ENCODE measurements at places on chromosomes 7 and 10.

- DNase-seq, result no peak
Observed at GRCh38 chr7:158997471-158997870, 141.1 kb downstream of the DYNC2I1 start.

DNA sequence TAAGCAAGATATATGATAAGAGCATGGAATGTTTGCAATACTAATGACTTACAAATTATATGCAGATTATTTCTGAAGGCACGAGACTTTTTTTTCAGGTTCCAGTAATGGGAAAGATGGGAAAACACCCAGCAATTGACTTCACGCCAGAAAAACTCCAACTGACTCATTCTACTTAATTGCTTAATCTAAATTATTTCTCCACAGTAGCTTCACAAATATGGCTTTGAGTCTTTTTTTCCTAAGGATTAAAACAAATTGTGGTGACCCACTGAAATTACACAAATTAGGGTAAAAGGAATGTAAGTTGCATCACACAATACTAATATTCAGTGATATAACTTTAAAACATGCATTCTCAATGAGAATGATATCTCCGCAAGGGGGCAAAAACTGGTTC is 138.7 kb downstream of the GNAI1 start:
- DNase-seq, result no peak

GRCh38 chr10:62057359-62057758 is 155.9 kb downstream of the ARID5B start:
- no peak for DNase-seq

GRCh38 chr10:86085136-86085535 is 281.5 kb downstream of the GRID1 start:
- no peak for DNase-seq

DNA sequence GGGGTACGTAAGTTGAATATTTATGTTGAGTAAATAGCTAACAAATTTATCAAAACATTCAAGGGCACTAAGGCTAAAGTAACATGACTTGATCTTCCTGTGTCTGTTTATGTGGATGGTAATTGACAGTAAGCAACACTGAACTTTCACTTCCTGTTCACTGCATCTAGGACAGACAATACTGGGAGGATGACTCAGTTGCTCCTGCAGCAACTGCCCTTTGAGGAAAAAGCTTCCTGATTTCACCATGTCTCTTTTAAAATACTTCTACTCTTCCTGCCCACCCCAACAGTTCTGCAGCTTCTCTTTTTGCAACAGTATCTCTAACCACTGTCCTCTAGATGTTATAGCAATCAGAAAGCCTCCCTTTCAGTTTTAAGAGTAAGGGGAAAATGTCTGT is 76.6 kb upstream of the HGF start:
- no peak for DNase-seq

- DNase-seq, result no peak
Observed at GRCh38 chr10:71038921-71039320, 150.6 kb upstream of the PCBD1 start.

DNA sequence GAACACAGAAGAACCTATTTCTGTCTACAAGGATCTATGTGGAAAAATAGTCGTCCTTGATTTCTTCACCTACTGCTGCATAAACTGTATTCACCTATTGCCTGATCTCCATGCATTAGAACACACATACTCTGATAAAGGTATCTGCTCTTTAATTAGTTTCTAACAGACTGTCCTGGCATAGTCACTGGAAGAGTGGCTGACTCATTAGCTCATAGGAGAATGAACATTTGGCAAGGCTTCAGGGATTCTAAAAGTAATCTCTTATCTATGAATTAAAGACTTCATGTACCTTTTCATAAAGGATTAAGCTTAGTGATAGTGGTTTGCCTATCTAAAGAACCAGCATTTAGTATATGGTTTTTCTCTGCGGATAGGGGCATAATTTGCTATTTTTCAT is 4.1 kb downstream of the NHLRC2 start:
- DNase-seq, result no peak

- no peak for DNase-seq
Observed at GRCh38 chr7:74149603-74150002, 24.6 kb upstream of the EIF4H start.

- no peak for DNase-seq
Observed at GRCh38 chr7:29196191-29196590, 1.6 kb downstream of the CHN2 start.

GRCh38 chr7:148402159-148402558 is 188.4 kb upstream of the C7orf33 start:
- no peak for DNase-seq

DNA sequence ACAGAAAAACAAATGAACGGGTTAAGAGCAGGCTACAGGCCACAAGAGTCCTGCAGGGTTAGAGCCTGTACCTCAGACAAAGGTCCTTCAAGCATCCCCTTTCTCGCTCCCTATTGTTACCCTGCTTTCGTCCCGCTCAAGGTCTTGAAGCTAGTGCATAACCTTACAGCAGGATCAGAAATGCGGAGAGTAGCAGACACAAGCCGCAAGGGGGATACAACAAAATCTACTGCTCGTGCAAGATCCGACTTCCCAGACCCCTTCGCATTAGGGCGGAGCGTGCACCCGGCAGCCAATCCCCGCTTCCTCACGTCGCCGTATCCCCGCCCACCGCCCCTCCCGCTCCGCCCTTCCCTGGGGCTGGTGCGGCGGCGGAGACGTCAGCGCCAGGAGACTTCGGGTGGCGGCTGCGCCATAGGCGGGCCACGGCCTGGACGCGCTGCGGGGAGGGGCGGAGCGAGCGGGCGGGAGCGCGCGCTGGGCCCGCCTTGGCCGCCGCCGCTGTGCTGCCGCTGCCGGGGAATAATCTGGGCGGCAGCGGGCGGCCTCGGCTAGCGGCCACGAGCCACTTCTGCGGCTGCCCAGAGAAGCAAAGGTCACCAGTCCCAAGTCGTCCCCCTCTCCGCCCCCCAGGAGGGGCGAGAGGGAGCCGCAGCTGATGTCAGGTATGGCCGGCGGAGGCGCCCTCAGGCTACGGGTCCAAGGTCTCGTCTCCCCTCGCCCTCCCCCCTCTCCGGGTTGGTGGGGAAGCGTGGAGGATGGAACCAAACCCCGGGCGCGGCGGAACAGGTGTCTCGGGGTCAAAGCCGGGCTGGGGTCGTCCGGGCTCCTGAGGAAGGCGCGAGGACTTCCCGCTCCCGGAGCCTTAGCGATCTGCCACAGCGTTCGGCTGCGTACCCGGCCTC is at the start of gene C1GALT1:
C1GALT1 (plus strand) TSS at position 389 of the 905 bp plus-strand sequence. CDS start 51,776 bp downstream, outside the sequence.
- DNase-seq, result peak; percentile 95

- DNase-seq, result no peak
Observed at GRCh38 chr7:121555558-121555957, 159.4 kb upstream of the FAM3C start.

DNA sequence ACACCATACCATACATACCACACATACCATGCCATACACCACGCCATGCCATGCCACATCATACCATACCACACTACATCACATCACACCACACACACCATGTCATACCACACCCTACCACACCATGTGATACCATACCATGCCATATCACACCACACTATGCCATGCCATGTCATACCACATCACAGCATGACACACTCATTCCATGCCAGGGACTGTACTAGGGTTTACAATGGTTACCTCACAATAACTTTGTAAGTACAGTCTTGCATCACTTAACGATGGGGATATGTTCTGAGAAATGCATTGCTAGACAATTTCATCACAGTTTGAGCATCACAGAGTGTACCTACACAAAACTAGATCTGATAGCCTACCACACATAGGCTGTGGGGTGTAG is 14.5 kb downstream of the PYROXD2 start:
- DNase-seq, result no peak

DNA sequence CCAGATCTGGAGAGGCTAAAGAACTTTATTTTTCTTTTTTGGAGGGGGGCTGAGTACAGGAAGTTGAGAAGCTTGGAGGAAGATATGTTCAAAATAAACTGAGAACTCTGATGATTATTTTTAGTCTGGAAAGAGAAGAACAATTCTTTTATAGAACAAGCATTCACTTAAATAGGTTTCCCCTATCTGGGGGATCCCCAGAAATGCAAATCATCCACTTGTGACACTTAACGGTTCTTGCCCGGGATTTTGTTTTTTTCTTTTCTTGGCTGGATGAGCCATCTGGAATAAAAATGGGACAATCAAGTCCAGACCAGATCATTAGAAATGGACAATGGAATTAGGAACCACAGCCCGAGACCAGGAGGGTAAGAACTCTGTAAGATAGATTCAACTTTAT is 95.9 kb upstream of the EGR2 start:
- DNase-seq, result no peak

GRCh38 chr10:70675496-70676161 is 3.3 kb downstream of the ADAMTS14 start:
- no peak for DNase-seq

- no peak for DNase-seq
Observed at GRCh38 chr7:143259765-143260164, 3.5 kb upstream of the GSTK1 start.

- DNase-seq, result no peak
Observed at GRCh38 chr7:103605640-103606039, 159.6 kb upstream of the SLC26A5 start.

GRCh38 chr10:63166742-63167258 is 33.7 kb downstream of the NRBF2 start:
- DNase-seq, result no peak

DNA sequence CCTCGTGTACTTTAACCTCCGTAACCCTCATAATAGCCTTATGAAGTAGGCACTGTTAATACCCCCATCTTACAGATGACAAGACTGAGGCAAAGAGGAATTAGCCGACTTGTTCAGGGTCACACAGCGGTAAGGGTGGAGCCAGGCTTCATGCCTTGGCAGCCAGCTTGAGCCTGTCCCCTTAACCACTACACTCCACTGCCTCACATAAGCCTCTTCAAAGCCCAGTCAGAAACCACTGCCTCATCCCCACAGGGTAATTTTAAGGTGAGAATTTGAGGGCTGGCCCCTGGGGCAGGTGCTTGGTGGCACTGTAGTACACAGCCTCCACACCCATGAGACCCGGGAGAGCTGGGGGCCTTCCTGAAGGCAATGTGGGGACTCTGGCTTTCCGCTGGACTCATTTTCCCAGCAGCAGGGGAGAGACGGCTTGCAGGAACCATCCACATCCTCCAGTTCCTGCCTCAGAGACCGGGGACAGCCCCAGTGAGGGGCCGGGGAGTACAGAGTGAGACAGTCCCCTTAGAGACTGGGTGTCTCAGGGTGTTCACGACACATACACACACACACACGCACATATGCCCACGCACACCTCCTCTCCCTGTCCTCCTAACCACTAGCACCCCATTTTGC is 7.6 kb upstream of the C10orf105 start:
- DNase-seq, result peak; percentile 35

DNA sequence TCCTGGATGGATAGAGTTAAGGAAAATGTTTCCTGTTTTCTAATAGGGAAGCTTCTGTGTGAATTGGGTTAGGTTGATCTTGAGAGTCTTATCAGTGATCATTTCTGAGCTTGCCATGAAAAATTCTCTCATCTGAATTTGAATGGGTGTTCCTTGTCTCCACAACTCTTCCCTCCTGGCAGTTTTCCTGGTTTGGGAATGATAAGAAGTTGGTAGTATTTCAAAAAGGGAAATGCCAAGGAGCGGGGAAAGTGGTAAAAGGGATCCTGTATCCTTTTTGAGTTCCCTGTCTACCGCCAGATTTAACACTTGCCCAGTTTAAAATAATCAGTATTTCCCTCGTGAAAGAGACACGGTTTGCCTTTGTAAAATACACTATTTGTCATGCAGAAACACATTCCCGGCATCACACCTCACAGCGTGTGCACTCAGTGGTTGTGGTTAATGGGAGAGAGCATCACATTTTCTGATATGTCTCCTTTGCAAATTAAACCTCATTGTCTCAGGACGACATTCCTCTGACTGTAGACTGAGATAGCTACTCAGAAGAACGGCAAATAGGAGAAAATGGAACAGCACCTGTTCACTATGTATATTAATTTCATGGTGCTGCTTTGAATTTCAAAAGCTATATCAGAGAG is 113.2 kb upstream of the IFRD1 start:
- no peak for DNase-seq

DNA sequence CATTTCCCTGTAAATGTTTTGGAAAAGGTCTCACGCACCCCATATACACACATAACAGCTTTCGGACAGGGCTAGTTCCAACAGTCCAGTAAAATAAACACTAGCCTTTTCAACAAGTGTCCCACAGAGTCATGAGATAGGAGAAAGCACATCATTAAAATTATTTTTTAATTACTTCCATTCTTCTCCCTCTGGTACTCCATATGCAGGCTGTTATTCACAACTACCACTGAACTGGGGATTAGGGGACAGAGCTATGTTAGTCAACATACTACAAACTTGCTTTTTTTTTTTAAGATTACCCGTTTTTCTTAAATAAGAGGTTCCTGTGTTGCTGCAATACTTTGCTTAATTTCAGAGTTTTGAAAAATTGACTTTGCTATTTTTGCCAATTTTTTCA is 576.6 kb upstream of the KCND2 start:
- no peak for DNase-seq

DNA sequence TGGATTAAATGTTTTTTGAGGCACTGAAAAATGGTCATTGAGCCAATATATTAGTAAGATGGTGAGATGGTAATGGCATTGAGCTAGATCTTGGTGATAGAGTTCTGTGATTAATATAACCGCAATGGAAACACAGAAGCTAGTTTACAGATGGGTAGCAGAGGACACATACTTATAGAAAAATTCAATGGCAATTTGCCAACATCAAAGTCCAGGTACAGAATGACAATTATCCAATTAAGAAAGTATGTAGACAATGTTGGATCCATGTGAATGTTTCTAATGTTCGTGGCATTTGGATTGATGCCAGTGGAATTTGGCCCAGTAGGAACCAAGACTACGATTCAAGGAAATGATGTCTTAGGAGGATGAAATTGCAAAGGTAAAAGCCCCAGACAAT is 187.8 kb downstream of the GNAT3 start:
- no peak for DNase-seq

DNA sequence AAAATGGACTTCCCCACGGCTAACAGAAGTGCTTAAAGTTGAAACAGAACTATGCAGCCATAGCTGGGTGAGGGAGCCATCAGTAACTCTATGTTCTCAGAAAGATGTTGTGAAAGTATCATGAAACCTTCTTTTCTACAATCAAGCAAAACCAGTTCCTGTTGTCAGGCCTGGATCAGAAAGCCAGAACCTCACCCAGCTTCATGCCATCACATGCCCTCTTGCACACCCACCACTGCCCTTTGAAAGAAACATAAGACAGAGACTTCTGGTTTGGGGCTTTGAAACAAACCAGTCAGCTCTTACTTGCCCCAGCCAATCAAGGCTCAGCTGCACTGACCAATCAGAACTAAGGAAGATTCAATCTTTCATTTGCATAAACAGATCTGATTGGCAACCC is 230.8 kb upstream of the FERD3L start:
- DNase-seq, result no peak

DNA sequence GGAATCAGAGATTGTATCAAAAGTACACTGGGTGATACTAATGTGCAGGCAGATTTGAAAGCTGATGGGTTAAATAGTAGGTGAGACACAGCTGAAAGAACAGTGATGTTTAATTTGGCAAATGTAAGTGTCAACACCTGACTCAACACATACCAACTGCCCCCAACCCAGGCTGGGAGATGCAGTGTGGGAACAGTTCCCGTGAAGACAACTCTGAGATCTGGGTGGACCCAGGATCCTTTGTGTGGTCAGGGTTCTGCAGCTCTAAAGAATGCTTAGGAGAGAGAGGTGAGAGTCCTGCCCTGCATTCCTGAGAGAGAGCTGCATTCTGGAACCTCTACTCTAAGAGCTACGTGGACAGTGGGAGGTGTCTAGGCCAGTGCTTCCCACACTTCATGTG is 479.7 kb downstream of the RPS24 start:
- DNase-seq, result no peak

- no peak for DNase-seq
Observed at GRCh38 chr10:95214369-95214768, 20.3 kb downstream of the ACSM6 start.

- DNase-seq, result no peak
Observed at GRCh38 chr10:117534321-117535297, 7.9 kb upstream of the EMX2 start.
